ENCODE measurements at places on chromosomes 2 and 18.
A peak's percentile ranks its signal among the peaks of the same experiment; 100 is the strongest.

DNA sequence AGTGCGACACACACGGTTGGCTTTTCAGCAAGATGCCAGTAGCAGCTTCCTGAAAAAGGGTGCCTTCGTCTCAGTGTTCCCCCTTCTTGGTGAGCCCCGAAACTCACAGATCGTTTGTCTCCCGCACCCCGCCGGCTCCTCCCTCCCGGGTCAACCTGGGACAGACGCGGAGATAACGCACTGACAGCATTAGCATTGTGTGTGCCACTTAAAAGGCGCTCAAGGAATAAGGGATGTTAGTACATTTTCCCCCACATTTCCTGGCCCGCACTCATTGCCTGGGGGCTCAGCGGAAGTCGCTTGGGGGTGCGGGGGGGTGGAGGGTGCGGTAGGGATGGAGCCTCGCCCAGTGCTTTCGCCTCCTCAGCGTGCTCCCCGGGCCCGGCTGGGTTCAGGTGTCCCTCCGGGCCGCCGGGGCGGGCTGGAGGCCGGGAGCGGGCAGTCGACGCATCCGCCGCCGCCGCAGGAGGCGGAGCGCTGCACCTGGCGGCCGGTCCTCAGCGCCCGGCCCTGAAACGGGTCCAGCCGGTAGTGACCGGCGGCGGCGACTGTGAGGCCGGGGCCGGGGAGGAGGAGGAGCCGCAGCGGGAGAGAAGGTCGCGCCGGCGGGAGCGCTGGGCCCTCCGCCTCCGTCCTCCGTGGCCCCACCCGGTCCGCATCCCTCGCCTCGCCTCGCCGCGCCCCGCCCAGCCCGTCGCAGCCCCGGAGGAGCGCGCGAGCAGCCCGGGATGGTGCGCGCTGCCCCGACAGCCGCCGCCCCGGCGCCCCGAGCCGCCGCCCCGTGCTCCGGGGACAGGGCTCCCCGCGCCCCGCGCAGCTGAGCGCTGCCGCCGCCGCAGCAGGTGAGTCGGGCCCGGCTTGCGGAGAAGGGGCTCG is at the start of gene MFSD6:
MFSD6 (plus strand) TSS at position 694 of the 876 bp plus-strand sequence. CDS start 27,675 bp downstream, outside the sequence.
- DNase-seq, result peak; percentile 34

GRCh38 chr18:41126541-41127235 is 828.3 kb upstream of the PIK3C3 start:
- no peak for DNase-seq

DNA sequence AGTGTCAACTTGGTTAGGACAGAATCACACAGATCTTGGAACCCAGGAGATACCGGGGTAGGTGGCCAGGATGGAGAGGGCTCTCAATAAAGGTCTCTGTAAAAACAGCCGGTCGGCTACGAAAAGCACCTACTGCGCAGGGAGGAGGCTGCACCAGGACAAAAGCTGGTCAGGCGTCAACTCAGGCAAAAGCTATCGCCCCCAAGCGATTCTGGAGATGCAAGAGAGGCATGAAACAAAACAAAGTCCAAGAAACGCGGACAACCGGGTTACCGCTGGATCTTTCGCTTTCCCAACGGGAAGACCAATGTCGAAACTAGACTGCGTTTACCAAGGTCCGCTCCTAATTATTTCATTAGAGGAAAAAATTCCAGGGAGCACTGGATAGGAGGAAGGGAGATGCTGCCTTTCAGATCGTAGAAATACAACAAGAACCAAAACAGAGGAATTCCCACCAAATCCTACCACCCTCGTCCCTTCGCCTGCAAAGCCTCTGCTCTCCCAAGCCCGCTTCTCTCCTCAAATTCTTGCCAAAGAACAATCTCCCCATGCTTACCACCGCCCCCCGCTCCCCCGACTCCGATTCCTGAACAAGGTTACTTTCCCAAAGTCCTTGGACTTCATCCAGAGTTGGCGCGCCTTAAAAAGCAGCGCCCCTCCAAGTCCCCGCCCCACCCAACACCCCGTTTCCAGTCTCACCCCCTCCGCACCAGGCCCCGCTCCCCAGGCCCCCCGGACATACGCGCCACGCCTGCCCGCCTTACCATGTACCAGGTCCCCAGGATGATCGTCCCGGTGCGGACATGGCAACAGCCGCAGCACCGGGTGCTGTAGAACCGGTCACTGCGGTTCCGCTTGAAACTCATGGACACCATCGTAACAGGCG is 539 bp downstream of the LAPTM4A start:
- no peak for DNase-seq

DNA sequence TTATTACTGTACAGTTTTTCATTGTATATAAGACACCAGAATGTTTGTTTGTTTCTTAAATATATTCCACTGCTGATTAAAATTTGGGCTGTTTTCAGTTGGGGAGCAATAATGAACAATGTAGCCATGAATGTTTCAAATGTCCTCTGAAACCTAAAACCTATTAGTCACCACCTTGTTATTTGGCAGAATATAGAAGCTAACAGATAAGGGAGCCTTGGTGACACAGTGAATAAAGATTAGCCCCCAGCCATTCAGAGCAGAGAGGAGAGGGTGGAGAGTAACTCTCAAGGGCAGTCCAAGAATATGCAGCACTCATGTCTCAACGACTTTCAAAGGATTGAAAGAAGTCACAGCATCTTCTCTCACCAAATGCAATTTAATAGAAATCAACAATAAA is 43.1 kb upstream of the ATP8B1 start:
- no peak for DNase-seq

GRCh38 chr18:63312737-63313395 is 6.7 kb downstream of the BCL2 start:
- DNase-seq, result no peak

DNA sequence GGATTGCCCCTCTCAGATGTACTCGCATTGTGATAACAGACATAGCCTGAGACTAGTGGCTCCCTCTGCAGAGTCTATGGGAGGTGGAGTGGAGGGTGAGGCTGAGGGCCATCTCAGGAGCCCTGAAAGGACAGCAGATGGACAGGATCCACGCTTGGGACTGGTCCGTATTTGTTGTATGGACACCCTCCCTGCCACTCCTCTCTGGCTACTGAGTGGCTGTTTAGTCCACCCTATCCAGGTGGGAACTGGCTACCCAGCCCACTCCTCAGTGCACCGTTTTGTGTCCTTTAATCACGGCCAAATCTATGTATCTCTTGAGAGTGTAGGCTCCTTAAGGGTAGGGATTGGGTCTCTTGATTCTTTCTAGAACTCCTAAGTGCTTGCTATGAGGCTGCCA is 4.5 kb upstream of the GLI2 start:
- DNase-seq, result no peak

DNA sequence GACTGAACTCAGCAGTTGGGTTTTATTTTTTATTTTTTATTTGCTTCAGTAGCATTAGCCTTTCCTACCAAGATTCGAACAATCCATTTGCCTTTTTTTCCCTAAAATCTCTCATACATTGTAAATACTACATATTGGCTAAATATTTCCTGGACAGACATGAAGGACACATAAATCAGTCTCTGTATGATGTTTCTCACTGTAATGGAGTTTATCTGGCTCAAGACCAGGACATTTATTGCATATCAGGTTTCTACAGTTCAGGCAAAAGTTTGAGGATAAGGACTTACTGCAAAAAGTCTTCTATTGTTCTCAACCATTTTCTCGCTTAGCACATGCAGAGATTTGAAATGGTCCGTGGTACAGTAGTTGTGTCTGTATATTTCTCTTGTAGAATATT is 3.3 kb downstream of the CLUL1 start:
- DNase-seq, result no peak

- DNase-seq, result no peak
These were observed 154.8 kb upstream of the APCDD1 start for GRCh38 chr18:10299643-10300042.

DNA sequence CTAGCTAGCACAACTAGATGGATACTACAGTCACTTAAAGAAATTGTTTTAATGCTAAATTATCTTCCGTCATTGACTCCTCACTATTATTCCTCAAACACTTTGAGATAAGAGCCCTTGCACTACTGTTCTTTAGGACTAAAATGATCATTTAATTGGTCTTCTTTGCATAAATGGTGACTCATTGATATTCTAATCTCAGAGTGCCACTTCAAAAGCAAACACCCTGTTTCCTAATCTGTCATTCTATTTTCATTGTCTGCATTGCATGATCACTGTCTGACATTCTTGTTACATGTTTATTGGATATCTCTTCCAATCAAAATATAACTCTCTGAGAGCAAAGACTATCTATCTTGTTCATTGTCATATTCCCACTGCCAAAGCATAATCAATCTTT is 313.9 kb downstream of the EXOC6B start:
- no peak for DNase-seq

- DNase-seq, result no peak
These were observed 139.8 kb downstream of the GPD2 start for GRCh38 chr2:156576005-156576404.

- no peak for DNase-seq
These were observed 11.6 kb downstream of the TRPM8 start for GRCh38 chr2:233928594-233929351.

DNA sequence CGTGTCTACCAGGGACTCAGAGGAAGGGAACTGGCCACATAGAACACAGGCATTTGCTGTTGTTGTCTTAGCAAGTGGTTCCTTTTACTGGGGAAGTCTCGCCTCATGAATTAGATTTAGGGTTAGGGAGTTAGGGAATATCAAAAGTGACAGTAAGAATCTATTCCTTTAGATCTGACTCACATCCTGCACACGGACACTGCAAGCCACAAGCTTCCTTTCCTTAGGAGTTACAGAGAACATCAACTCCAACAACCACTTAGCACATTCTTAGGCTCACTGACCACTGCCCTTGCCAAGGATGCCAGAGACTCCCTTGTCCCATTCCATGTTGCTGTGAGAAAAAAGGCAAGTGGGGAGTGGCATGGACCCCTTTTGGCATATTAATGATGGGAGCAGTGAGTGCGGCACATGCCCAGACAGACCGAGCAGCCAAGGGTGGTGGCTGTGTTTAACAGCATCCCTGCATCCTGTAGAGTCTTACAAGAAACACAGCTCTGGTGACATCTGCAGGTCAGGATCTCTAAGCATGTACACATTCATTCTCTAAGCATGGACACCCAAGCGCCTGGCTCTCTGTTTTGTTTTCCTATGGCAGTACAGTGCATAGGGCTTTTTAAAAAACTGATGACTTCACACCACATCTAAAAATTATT is 745.6 kb upstream of the RAB6C start:
- no peak for DNase-seq

GRCh38 chr2:196555726-196556125 is 83.8 kb upstream of the CCDC150 start:
- DNase-seq, result no peak

All from activated T-helper 1 cell treated with anti-CD3 and anti-CD28 coated beads, Interleukin-2, amount 50 U/mL, for 16 hours (primary cell).